NCI-H1930 (cell line): ENCODE measurements at places on chromosomes 7 and 10.

DNA sequence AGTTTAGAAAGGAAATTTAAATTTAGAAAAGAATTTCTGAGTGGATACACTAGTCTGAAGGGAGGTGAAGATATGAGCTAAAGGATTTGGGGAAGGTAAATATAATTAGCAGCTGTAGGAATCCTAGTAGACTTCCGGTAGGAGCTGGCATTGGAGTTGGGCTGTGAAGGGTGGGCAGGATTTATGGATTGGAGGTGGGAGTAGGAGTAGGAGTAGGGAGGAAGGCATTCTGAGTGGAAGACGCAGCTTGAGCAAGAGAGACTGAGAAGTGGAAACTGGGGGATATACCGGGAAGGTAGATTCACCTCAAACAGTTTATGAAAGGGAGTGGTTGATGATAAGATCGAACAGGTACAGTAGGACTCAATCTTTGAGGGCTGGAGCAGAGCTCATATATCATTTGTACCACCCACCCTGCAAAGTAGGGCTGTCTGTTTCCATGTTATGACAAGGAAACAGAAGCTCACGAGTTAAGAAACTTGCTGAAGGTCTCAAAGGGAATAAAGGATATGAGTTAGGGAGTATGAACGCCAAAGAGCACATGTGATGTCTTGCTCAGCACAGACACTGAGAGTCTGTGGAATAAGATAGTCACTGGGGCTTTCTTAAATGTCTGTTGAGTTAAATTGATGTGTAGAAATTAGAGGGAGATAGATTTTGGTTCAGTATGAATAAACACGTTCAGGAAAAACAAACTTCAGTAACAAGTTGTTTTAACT, 81.6 kb downstream of the RPS24 start:
- DNase-seq, result no peak

DNA sequence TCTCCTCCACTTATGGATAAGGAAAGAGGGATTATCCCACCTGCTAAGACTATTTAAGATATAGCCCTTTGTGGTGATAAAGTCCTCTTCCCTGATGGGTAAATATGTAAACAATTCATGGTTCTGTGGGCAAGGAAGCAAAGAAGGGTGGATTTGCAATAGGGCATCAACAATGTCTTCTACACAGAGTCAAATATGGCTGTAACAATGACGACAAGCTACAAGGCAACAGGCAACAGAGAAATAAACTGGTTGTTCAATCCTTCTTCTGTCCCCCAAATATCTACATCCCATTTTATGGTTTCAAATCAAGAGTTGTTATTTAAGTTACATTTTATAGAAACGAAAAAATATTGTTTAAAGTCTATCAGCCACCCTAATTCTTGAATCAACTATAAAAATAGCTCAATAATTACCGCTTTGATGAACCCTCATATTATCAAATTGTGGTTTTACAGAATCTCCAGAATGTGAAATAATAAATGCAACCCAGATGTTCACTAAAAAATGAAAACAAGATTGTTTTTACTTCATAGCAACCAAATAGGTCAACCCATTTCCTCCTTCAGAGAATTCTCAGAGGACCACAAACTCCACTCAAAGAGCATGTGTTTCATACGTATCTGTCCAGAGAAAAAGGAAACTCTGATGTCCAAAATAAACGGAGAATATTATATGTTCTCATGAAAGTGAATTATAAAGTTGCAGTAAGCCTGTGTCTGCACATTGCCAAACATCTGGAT, 13.8 kb downstream of the CYTH3 start:
- DNase-seq, result no peak

GRCh38 chr10:10897400-10897799, 120.3 kb upstream of the CELF2 start:
- DNase-seq, result no peak

- DNase-seq, result no peak
Measured at GRCh38 chr7:108030516-108030915, 27.6 kb upstream of the LAMB1 start.

DNA sequence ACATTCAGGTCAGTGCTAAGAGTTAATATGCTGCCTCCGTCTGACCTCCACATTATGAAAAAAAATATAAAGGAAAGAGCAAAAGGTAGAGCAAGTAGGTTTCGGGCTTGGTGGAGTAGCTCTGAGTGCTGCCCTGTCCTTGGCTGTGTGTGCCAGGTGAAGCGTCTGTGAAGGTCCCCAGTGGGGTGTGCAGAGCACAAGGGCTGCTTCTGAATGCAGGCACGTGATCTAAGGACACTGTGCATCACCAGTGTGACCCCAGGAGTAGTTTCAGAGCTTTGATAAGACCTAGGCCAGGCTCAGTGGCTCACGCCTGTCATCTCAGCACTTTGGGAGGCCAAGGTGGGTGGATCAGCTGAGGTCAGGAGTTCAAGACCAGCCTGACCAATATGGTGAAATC, 36.0 kb downstream of the KLF6 start:
- DNase-seq, result no peak

DNA sequence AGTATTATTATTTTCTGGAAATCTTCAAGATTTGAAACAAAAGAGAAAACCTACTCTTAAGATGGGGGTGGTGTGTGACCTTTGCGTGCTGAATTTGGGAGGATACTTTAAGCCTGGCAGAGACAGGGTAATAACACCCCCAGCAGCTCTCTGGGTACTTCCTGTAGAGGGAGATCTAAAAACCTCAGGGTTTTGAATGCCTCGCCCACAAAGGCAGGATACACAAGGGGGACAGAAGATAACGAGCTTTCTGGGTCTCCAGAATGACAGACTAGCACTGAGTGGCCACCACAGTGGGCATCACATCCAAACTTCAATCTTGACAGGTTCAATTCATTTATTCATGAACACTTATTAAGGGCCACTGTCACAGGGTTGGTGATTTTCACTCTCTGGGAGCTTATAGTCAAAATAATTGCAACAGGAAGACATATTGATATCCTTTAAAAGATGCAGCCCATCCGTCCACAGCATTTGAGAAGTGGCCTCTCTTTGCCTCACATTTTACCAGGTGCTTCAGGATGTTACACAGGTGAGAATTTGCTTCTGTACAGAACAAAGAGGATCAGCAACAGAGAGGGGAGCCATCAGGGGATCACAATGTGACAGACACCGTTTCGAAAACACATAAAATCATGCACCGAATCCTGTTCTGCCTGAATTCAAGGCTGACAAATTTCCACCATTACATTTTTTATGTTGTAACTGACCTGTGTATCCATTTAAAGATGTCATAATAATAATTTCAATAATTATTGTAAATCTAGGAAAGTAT, 14.3 kb downstream of the CPA1 start:
- DNase-seq, result no peak

DNA sequence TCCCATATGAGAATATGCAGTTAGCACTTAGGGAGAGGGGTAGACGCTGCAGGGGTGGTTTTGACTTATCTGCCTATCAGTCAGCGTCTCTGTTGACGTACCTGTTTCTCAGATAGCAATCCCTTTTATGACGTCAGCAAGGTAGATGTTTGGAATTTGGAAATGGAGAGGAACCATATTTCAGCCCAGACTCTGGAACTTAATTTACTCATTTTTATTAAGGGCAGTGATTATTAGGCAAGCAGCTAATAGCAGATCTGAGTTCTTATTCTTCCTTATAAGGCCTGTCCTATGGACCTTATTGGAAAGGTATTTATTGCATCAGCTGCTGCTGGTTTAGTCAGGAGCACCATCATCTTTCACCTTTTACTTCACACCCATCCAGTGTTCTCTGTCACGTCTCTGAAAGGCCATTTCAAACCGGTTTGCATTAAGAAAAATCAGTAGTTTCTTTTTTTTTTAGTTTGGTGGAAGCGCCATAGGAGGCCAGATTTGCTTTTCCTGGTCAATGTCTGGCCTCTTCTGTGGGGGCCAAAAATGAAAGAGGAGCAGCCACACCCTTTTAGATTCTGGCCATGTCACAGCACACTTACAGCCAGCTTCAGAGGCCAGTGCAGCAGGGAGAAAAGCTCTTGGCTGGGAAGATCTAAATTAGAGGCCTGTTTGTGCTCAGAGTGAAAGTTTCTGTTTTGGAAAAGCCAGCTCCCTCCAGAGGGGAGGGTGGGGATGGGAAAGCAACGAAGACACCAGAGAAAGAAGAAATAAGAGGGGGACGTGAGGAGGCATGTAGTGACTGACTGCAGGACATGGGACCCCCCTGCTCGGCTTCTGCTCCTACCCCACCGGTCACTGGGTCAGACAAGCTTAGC, 146.3 kb downstream of the TCF7L2 start:
- DNase-seq, result no peak

GRCh38 chr7:88357294-88357693, 50.6 kb upstream of the STEAP4 start:
- DNase-seq, result no peak

DNA sequence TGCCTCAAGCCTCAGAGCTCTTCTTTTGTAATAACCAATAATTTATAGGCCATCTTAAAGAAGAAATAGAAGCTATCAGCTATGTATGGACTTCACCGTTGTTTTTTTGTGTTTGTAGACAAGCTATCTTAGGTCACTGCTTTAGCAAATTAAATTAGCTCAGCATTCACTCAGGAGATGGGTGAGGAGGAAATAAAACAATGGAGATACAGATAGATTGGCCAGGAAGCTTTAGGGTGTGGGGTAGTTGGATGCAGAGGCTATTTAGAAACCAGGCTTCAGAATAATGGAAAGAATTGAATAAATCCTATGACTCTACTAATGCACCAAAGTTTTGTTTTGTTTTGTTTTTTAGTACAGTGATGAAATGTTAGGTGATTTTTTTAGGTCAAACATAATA, 66.1 kb downstream of the MDFIC start:
- no peak for DNase-seq

- no peak for DNase-seq
Measured at GRCh38 chr7:34093276-34093675, 187.9 kb downstream of the BMPER start.

GRCh38 chr10:35735412-35735811, 93.3 kb upstream of the FZD8 start:
- no peak for DNase-seq

DNA sequence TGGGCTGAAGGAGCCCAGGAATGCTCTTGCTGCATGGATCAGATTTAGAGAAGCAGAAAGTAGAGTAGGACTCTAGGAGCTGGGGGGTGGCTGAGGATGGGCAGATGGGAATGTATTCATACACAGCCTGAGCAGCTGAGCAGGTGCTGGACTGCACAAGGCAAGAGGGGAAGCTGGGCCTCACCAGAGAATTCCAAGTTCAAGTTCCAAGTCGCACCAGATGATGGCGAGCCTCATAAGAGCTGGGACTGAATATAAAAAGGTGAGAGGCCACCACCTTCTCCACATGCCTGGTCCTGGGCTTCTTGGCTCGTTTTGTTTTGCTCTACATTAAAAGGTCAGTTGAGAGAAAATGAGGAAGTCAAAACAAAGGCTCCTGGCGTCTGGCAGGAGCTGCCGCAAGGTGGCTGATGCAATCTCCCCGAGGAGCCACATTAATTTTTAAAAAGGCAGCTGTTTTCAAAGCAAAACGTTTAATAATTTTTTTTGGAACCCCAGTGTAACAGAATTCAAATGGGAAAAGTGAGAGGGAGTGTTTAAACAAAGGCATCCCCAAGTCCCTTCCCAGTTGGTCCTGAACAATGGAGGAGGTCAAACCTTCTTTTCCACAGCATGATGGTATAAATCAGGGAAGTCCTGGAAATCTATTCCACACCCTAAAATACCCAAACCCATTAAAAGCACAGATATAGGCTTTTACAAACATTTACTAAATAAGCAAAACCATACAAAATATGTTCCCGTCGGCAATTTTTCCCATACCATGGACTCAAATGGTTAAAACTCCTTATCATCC, 9.5 kb downstream of the CYREN start:
- no peak for DNase-seq

GRCh38 chr7:47337531-47337930, 244.4 kb downstream of the TNS3 start:
- DNase-seq, result no peak

DNA sequence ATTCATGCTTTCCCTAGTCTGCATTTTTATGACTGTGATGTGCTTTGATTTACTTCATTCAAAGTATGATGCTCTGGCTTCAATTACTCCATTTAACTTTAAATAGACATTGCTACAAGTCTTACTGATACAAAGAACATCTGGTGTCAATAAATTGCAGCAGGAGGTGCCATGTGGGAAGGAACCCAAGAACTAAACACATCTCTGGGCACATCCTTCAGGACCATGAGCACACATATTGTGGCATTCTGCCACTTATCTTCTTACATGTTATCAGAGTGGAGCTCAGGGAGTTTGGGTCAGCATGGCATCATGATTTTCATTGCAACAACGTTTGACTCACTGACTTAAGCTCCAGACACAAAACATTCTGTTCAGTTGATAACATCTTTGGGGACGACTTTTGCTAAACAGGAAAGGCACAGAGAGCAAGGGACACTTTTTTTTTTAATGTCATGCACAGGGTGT, 227.0 kb downstream of the DKK1 start:
- no peak for DNase-seq

GRCh38 chr7:29457565-29458011, 106.0 kb upstream of the PRR15 start:
- DNase-seq, result no peak

GRCh38 chr10:45404087-45404769, 30.2 kb downstream of the ALOX5 start:
- DNase-seq, result no peak

GRCh38 chr7:82114237-82114636, 329.3 kb downstream of the CACNA2D1 start:
- DNase-seq, result no peak

GRCh38 chr10:86690657-86691084, 22.4 kb downstream of the LDB3 start:
- DNase-seq, result no peak

- DNase-seq, result no peak
Measured at GRCh38 chr7:47580811-47581331, 1.0 kb downstream of the TNS3 start.

- no peak for DNase-seq
Measured at GRCh38 chr7:69656890-69657289, 58.6 kb downstream of the AUTS2 start.

DNA sequence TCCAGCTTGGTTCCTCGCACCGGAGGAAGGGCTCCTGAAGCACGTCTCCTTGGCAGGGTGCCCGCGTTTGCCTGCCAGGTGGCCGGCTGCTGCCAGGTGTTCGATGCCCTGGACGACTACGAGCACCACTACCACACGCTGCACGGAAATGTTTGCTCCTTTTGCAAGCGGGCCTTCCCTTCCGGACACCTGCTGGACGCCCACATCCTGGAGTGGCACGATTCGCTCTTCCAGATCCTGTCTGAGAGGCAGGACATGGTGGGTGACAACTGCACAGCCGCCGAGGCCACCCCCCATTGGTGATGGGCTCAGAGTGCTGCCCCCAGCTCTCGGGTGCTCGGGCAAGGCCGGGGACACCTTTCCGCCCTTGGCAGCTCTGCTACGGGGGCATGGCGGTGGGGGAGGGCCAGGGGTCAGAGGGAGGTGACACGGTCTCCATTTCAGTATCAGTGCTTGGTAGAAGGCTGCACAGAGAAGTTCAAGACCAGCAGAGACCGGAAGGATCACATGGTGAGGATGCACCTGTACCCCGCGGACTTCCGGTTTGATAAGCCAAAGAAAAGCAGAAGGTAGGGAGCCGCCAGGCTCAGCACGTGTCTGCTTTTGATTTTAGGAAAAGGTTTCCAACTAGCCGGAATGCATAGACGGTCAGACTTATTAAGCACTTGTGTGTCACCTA, 1.1 kb downstream of the ZNF511 start:
- no peak for DNase-seq
